CD4-positive, alpha-beta T cell treated with Interleukin-17A for 4 hours (primary cell): ENCODE measurements at places on chromosomes 16 and 17.

DNA sequence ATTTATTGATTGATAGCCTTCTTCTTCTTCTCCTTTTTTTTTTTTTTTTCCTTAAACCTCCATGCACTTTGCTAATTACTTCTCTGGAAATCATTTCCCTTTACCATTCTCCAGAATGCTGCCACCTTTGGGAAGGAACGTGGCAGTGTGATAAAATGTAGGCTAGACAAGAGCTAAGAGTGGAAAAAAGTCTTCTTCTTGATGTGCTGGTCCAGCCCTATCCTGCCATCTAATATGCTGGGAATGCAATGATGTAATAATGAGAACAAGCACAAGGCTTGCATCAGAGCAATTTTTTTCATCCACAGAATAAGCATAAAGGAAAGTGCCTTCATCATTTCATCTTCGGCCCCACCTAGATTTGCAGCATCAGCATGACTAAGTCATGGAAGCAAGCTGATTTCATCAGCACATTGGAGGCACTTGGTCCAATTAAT lies 128.7 kb upstream of the ZFHX3 start:
- DNase-seq, result no peak

DNA sequence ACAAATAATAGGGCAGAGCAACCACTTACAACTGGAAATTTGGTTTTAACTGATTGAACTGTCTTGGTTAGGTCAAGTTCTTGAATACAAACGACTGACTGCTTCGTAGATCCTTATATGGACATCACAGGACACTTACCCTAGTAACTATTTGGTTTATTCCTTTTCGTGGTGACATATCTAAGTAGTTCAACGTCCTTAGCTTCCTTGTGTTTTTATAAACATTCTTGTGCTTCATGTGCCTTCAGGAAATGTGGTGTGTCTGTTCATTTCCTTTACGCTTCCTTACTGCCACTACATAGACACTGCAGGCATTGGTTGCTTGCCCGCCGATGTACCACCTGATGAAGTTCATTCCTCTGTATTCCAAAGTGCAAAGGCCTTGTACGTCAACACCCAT lies 59.3 kb downstream of the USP10 start:
- peak; percentile 45 for DNase-seq

DNA sequence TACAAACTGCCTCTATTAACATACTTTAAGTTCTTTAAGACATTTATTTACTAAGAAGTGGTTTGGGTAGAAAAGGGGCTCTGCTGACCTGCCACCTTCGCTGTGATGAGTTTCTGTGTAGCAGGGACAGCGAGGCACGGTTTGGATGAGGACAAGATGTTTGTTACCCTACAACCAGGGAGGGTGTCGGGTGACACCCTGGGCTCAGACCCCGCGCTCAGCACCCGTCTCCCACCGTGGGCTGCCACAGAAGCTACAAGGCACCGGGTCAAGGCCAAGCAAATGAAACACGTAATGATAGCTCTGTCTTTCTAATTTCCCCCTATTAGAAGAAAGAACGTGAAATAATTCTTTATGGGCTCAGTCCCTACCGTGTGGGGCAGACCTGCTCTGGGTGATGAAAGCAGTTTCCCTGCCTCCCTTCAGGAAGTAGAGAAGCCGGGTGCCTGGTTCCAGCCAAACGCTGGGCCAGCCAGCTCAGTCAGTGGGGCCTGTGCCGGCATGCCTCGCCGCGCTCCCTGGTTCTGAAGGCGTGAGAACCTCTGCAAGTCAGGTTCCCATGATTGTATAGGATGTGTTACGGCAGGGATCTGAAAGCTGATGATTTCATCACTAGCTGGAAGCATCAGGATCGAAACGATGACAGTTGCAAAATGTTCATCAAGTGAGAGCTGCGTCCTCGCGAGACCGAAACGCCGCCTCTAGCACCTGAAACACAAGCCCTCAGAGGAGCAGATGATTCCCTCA lies 3.9 kb downstream of the ZNF750 start:
- DNase-seq, result no peak

GRCh38 chr17:14203388-14203787 lies 33.3 kb downstream of the CDRT15 start:
- DNase-seq, result peak; percentile 60
